Fibroblast of villous mesenchyme (primary cell): ENCODE measurements at places on chromosomes 11 and 22. TPM values are rescaled to one million over a fixed set of nuclear protein-coding genes. Genes with fewer than 3 reads are reported as not detected.

- DNase-seq, result no peak
These were observed 254.5 kb upstream of the NARS2 start for GRCh38 chr11:78829146-78829545.

The ARL2 gene
- 44.5 and 73.4 TPM in 2 replicates for total RNA-seq

The OR52J3 gene
- not detected in 2 replicates for total RNA-seq

- no peak for DNase-seq
These were observed 444.9 kb upstream of the KIRREL3 start for GRCh38 chr11:127445476-127445875.

- peak; percentile 18 for DNase-seq
These were observed 7.5 kb downstream of the ELMOD1 start for GRCh38 chr11:107598225-107599139.

GRCh38 chr11:124830749-124831148 lies 30.5 kb upstream of the MSANTD2 start:
- DNase-seq, result no peak

The RHOD gene
- 12.5 and 13.9 TPM in 2 replicates for total RNA-seq

- no peak for DNase-seq
These were observed 29.0 kb upstream of the RASSF10 start for GRCh38 chr11:12979928-12980689.

DNA sequence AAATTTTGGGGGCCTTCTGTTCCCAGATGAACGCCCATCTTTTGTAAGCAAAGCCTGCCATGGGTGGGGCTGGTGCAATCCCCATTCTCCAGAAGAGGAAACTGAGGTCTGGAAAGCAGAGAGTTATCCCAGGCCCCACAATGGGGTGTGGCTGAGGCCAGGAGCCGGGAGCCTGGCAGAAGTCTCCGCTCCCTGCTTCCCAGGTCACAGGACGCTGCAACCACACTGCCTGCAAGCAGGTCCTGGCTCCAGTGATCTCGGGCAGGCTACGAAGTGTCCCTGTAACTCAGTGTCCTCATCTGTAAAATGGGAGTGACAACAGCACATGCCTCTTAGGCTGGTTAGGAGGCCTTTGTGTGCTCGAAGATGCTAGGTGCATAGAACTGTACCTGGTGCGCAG lies 1.7 kb downstream of the PLCB3 start:
- DNase-seq, result no peak

The HPX gene
- under 0.01 TPM in 1 of 2 replicates, not detected in the other for total RNA-seq

- no peak for DNase-seq
These were observed 137.8 kb downstream of the GRIK4 start for GRCh38 chr11:120649316-120649715.

The MAJIN gene
- total RNA-seq, result not detected in 2 replicates

DNA sequence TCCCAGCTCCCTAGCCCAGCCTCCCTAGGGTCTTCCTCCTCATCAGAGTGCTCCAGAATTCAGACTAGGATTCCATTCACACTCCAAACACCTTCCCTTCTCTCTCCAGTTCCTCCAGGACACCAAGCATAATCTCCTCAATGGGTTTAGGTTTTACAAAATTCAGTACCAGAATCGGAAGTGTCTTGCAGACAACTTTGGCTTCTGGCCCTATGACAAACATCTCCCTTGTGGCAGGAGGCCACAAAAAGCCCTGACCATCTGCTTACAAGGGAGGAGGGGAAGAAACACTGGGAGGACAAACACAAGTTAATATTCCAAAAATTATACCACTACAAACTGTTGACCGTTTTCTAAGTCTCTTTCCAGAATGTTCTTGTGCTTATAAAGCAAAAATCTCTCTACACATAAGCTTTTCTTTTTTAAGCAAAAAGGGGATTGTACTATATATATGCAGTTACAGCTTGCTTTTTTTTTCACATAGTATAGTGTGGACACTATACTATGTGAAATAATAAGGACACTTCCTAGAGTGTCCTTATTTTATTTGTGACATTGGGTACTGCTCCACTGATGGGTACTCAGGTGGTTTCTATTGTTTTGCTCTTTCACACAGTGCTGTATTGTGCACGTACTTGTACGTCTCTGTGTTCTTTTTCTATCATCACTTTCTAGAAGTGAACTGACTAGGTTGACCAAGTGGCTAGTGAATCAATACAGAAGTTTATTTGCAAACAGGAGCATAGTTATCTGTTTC lies 78.7 kb downstream of the BDNF start:
- DNase-seq, result no peak

DNA sequence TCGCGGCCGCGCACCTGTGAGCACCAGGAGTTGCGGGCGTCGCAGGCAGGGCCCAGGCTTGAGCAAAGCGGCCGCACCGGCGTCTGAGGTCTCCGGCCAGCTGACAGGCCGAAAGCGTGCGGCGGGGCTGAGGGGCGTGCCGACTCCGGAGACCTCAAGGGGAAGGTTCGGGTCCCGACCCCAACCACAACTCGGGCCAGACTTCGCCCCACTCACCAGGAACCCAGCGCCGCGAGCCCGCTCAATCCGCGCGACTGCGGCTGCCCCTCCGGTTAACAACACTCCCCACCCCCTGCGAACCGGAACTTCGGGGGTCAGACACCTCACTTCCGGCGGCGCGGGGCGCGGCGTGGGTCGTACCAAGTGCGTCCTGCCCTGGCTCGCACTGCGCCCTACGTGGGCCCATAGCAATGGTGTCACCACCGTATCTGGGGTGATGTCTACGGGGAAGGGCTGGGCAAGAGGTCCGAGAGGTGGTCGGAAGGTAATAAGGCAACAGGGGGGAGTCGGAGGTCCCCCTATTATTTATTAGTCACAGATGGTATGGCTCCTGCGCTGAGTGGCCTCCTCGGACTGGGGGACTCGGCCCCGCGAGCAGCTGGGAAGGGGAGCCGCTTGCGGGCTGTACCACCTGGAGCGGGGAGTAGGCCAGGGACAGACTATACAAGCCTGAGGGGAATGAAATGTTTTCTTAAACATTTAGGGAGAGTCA lies at the start of gene SYVN1:
SYVN1 (minus strand) TSS at position 280 of the 712 bp plus-strand sequence. CDS start 918 bp downstream, outside the sequence.
- DNase-seq, result peak; percentile 91

DNA sequence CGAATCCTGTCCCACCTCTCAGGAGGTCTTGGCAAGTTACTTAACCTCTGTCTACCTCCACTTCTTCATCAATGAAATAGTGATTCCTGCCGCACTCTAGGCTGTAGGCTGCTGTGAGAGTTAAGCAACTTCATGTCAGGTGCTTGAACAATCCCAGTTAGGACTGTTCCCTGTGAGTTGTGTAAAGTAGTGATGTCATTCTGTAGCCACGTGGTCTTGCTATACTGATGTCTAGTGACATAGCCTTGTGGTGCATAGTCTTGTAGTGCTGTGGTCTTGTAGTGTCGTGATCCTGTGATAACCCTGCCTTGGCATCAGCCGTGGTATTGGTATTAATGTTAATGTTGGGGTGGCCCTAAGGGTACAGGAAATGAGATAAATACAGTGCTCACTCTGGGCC lies 30.3 kb upstream of the PRR5 start:
- DNase-seq, result peak; percentile 78

DNA sequence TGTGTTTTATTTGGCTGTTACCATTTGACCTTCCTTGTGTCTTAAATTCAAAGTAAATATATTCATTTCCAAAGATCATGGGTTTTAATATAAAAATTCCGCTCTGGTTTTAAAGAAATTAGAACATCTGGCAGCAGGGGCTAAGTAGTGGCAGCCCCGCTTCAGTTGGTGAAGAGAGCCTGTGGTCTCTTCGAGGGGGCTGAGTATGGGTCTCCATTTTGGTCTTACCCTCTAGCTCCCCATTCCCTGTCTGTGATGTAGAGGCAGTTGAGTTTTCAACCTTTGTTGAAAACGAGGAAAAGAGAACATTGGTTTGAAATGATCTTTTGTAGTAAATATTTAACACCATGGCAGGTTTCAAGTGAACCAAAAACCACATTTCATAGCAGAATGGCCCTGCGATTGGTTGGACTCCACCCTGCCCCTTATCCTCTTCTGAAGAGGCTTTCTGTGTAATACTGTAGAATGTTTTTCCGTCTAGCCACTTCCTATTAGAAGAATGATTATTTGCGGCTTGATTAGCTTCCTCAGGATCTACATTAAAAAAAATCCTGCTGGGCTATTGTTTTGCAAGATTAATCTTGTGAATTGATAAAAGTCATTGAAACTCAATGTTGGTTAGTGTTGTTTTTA lies 17.7 kb downstream of the APLP2 start:
- DNase-seq, result no peak

The PATE2 gene
- total RNA-seq, result 0.32 TPM in 1 of 2 replicates, not detected in the other

DNA sequence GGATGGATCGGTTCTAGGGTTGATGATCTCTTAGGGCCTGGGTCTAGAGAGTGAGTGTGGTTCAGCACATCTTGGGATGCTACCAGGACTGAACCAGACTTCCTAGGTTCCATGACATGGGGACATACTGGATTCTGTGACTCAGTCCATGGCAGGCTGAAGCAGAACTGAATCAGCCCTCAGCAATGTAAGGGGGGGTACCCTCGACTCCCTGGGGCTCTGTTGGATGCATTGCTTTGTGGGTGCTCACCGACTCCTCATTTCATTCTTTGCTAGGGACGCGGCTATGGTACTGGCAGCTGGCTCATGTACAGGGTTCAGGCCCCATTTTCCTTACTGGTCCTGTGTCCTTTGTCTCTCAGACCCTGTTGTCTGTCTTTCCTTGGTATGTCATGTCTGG lies 733 bp upstream of the GRAMD1B start:
- no peak for DNase-seq

DNA sequence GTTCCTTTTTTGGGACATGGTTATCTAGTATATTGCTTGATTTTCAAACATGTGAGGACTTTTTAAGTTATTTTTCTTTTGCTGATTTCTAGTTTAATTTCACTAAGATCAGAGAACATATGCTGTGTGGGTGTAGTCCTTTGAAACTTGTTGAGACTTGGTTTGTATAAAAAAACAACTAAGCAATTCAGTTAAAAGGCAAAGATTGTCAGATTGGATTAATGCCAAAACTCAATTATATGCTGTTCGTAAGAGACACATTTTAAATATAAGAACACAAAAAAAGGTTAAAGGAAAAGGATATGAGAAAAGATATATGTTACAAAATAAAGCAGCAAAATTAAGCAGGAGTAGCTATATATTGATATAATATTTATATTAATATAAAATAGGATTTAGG lies 17.8 kb upstream of the RRM1 start:
- no peak for DNase-seq

GRCh38 chr11:25910086-25910485 lies 421.8 kb upstream of the ANO3 start:
- DNase-seq, result no peak

The PRR33 gene
- not detected in 2 replicates for total RNA-seq

DNA sequence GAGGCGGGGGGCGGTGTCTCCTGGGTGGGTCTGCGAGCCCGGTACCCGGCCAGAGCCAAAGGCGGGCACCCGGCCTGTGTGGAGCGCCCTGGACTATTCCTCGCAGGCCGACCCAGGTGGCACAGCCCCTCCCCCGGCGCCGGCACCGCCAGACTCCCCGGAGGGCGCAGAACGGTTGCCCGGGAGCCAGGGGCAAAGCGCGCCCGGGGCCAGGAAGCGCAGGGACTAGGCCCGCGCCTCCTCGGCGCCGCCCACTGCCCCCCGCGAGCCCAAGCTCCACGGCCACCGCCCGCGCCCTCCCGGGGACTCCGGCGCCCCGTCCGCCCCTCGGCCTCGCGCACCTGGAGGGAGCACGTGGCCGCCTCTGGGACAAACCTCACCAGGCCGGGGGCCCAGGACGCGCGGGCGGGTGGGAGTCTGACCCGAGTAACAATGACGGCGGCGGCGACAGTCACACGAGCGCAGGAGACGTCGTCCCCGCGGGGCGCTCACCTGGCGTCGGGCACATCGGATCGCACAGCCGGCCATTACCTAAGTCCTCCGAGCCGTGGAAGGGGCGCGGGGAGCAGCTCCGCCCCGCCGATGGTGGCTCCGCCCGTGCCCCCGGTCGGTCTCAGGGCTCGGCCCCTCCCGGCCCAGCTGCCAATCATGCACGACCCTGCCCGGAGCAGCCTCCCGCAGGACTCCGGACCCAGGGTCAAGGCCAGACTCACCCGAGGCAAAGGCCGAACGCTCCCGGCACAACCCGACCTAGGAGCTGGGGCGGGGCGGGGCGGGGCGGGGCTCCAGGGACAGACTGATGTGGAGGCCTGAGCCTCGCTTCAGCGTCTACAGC lies 7.4 kb downstream of the PLXNB2 start:
- DNase-seq, result no peak

The KRTAP5-7 gene
- total RNA-seq, result not detected in 2 replicates

The DNAJB13 gene
- total RNA-seq, result 0.86 TPM in 1 of 2 replicates, not detected in the other

DNA sequence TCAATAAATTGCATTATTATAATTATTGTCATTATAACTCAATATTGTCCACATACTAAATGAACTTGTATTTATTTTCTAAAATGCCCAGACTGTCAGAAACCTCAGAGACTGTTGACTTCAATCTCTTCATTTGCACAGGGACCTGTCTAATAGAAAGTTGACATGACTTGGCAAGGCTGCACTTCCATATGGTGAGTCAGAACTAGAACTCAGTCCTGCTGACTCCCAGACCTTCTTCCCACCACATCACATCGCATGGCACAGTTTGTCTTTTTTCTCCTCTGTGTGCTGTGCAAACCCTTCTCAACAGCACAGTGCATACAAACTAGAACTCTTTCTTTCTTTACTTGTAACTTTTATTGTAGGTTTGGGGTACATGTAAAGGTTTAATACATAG lies 215.1 kb upstream of the BLID start:
- no peak for DNase-seq

DNA sequence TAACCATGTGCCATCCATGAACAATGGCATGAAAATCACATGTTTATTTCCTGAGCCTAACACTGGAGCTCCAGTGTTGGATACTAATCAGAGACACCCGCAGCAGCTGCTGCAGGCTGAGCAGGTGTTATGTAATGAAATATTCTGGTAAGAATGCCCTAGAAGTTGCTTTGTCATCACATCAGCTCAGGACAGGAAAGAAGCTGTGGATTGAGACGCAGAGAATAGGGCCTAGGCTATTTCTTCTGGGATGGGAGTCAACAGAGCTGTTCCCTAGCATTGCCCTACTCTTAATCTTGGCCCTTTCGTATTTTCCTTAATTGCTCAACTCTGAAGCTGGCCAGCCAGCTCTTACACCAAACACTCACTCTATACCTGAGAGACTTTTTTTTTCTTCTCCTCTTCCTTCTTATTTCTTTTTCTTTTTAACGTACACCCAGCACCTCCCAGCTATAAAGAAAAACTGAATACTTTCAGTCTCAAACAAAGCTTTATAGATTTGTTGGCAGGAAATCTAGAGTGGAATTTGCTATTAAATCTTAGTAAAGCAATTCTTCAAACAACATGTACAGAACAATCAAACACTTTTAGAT lies 31.9 kb downstream of the RASSF10 start:
- no peak for DNase-seq

GRCh38 chr22:25478528-25478927 lies 85.9 kb upstream of the GRK3 start:
- no peak for DNase-seq

- DNase-seq, result no peak
These were observed 64.2 kb downstream of the PTPRJ start for GRCh38 chr11:48044577-48044976.

DNA sequence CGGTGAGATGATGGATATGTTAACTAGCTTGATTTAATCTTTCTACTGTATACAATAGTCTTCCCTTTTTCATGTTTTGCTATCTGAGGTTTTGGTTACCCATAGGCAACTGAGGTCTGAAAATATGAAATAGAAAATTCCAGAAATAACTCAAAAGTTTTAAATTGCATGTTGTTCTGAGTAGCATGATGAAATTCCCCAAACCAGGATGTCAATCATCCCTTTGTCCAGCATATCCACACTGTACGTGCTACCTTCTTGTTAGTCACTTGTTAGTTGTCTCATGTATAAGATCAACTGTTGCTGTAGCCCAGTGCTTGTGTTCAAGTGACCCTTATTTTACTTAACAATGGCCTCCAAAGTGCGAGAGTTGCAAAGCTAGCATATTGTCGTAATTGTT lies 21.2 kb upstream of the OR10W1 start:
- DNase-seq, result no peak

The SLC7A4 gene
- 0.32 and 2.2 TPM in 2 replicates for total RNA-seq

- peak; percentile 7 for DNase-seq
These were observed at the start of gene TUB for GRCh38 chr11:8080674-8081590. TUB (plus strand) TSS chr11:8081211; CDS start chr11:8081511, 300 bp downstream.
